ENCODE measurements at places on chromosomes 5 and 9. TPM values are rescaled to one million over a fixed set of nuclear protein-coding genes. Genes with fewer than 3 reads are reported as not detected.

Gene KLHL9
- total RNA-seq: 42.0 TPM

Gene IFNA13
- total RNA-seq: not detected

Gene FBXL7
- 2.2 TPM for total RNA-seq

Gene SHC3
- total RNA-seq: 9.2 TPM

Gene F2R
- 145 TPM for total RNA-seq

Gene POLR1E
- 28.1 TPM for total RNA-seq

Gene SLC6A19
- total RNA-seq: not detected

Gene SVEP1
- total RNA-seq: 3.5 TPM

Gene SPINK13
- not detected for total RNA-seq

Gene GADD45G
- 0.53 TPM for total RNA-seq

Gene COL15A1
- 2.7 TPM for total RNA-seq

Gene GLRA1
- not detected for total RNA-seq

Gene PLPP1
- 79.5 TPM for total RNA-seq

Gene SLC6A18
- total RNA-seq: not detected

Gene FBP1
- not detected for total RNA-seq

Gene SLC36A3
- not detected for total RNA-seq

Gene WDR31
- 2.1 TPM for total RNA-seq

Gene STC2
- 251 TPM for total RNA-seq

Gene PCDHGB2
- total RNA-seq: 5.9 TPM

Gene CKMT2
- 2.8 TPM for total RNA-seq

All from aortic smooth muscle cell (primary cell).